KG1 (cell line): ENCODE measurements at places on chromosomes 4 and X.

GRCh38 chr4:34182306-34182705 lies 2062.0 kb downstream of the ARAP2 start:
- DNase-seq, result no peak

DNA sequence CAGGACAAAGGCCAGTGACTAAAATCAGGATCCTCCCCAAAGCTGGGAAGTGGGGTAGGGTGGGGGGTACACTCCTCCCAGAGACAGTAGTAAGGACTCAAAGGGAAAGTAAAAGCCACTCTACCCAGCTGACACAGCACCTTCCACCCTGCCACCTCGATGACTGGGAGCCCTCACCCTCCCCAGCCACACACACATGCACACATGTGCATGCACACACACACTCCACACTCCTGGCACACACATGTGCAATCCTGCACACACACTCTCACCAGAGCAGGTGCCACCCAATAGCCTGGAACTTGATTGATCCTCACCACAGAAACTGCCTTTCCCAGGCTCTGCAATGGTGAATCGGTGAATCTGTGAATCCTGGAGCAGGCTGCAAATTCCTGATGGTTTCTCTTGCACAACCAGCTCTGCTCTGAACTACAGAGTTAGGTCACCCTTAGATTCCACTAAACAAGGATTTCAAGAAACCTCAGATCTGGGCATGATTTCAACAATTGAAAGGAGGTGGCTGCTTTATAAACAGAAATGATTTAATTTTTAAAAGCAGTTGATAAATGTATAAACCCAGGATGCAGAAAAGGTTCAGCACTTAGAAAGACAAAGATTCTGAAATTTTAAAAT lies 21.5 kb downstream of the AMOT start:
- no peak for DNase-seq

GRCh38 chr4:154314248-154314647 lies 177.4 kb downstream of the DCHS2 start:
- DNase-seq, result no peak

DNA sequence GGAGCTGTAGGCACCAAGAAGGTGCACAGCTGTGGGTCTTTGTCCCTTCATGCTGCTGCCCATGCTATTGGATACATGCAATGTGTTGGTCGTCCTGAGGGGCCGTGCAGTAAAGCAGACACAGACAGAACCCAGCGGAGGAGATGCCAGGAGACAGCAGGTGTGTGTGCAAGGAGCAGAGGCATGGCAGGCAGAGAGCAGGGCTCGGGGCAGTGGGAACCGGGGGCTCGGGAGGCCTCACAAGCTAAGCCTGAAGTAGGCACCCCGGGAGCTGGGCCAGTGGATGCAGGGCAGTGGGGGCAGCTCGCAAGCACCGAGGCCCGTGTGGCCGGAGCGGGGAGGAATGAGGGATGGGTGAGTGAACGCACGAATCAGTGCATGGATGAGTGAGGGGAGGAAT lies 13.2 kb downstream of the HTRA3 start:
- no peak for DNase-seq

GRCh38 chr4:5963611-5964010 lies 54.6 kb downstream of the C4orf50 start:
- DNase-seq, result no peak

DNA sequence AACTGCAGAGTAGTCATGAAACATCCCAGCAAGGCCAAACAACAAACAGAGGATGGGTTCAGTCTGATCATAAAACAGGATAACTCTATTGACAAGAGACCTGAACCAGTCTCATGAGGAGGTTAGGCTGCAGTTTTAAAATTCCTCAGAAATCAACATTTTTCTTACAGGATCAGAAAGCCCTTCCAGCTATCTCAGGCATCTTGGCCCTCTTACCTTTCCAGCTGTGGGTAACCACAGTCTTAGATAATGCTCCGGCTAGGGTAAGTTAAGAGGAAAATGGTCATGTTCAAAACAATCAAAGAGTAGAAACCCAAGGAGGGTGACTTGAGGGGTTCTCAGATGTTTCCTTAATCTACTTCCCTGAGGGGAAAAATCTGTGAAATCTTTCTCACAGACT lies 5.1 kb downstream of the CTSO start:
- DNase-seq, result no peak
